ENCODE measurements at places on chromosomes 6 and 20.

DNA sequence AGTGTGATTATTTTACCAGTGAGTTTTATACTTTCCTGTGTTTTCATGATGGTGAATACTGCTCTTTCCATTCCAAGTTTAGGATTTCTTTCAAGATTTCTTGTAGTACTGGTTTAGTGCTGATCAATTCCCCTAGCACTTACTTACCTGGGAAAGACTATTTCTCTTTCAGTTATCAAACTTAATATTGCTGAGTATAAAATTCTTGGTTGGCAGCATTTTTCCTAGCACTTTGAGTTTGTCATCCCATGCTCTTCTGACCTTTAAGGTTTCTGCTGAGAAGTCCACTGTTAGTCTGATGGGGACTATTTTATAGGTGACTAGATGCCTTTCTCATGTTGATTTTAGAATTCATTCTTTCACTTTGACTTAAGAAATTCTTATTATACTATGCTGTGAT, 842.8 kb upstream of the CITED2 start:
- DNase-seq, result no peak

- no peak for DNase-seq
Measured at GRCh38 chr6:35038076-35038475, 103.1 kb downstream of the TCP11 start.

GRCh38 chr6:146741609-146742008, 142.8 kb downstream of the ADGB start:
- DNase-seq, result no peak

DNA sequence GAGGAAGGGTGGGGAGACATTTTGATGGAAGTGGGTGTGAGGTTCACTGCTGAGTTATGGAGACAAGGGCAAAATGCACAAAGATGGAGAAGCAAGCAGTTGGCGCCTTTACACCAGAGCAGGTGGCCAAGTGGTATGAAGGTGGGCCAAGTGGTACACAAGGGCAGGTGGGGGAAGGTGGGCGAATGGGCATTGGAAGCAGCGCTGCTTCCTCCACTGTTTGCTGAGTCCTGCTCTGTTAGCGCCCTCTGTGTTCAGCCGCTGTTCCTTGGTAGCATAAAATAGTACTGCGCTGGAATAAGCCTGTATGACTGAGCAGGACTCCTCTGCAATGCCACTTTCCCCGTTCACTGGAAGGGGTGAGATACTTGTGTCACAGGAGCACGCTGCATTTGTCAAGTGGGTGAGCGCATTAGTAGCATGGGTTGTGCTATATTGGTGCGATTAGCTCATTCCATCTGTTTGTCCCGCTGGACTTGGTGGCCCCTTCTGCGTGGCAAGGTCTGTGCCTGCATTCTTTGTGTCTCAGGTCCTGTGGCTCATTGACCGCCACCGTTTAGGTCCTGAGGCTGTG, 116.4 kb downstream of the TOX2 start:
- DNase-seq, result no peak

DNA sequence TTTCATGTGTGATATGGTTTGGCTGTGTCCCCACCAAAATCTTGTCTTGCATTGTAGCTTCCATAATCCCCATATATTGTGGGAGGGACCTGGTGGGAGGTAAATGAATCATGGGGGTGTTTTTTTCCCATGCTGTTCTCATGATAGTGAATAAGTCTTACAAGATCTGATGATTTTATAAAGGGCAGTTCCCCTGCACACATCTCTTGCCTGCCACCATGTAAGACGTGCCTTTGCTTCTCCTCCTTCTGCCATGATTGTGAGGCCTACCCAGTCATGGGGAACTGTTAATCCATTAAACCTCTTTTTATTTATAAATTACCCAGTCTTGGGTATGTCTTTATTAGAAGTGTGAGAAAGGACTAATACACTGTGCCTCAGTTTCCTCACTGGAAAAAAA, 4.2 kb upstream of the IL22RA2 start:
- no peak for DNase-seq

DNA sequence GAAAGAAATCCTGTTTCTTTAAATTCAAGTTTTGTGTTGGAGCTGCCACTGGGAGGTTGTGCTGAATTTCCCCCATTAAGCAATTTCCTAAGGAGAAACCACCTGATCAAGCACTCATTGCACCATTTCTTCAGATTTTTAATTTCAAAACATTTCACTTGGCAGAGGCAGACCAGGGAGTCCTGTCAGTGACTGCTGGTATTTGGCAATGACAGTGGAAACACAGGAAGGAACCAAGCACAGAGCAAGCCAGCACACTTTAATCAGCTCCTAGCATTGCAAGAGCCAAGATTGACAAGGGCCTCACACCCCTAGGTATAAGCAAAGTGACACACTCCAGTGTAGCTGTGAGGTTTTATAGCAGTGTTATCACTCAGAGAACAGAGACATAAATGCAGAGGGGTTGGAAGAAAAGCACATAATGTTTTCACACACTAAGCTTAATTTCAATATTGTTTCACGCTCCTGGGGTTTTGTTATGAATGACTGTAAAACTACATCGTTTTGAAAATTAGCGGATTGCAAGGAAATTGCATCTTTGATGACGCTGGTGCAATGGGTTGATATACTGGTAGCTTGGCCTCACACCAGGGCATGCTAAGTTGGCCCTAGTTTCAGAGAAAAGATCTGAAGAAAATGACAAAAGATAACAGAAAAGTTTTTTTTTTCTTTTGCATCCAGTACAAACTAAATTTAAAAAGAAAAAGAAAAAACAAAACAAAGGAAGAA, 768.4 kb downstream of the TFAP2A start:
- DNase-seq, result no peak

- no peak for DNase-seq
Measured at GRCh38 chr6:88539295-88539764, 373.2 kb upstream of the CNR1 start.

DNA sequence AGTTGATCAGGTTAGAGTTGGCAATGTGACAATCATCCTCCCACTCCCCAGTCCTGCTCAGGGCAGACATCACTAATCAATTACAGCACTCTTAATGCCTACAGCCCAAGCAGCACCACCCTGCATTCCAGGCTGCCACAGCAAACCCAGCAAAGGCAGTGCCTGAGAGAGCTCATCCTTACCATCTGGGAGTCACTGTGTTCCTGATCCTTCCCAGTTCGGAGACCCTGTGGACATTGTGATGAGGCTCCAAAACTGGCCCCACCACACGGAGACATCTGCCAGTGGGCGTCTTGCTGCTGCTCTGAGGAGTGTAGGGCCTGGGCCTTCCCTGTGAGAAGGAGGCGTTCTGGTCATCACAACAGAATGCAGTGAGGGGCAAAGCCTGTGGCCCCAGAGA, 216.5 kb upstream of the CST7 start:
- DNase-seq, result no peak

- no peak for DNase-seq
Measured at GRCh38 chr6:23696992-23697391, 429.0 kb upstream of the NRSN1 start.

DNA sequence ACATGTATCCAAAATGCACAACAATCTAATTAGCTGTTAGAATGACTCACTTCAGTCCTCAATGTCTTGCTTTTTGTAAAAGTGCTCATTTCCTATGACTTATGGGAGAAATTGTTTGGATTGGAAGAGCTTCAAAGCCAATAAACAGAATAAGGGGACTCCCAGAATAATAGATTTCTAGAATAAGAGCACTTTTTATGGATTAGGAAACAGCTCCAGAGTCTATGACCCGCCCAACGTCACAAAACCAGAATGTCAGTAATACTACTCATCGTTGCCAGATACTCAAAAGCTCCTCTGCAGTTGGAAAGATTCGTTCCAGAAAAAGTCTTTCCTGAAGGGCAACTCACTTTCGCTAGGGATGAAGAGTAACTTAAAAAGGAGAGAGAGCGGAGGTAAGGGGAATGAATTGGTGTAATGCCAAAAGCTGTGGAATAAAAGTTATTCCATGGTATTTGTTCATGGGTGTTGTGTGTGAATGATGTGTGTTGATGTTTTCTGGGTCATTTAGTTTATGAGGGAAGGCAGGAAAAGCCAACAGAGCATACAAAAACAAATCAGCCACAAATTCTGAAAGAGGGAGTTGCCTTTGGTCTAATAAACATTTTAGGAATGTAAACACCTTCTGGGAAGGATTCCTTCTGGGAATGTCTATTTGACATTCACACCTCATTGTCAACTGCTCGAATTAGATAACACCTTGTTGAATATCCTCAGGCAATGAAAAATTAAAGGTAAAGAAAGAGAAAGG, 64.6 kb downstream of the SYNE1 start:
- no peak for DNase-seq

GRCh38 chr6:125489579-125490285, 188.0 kb upstream of the HDDC2 start:
- no peak for DNase-seq

DNA sequence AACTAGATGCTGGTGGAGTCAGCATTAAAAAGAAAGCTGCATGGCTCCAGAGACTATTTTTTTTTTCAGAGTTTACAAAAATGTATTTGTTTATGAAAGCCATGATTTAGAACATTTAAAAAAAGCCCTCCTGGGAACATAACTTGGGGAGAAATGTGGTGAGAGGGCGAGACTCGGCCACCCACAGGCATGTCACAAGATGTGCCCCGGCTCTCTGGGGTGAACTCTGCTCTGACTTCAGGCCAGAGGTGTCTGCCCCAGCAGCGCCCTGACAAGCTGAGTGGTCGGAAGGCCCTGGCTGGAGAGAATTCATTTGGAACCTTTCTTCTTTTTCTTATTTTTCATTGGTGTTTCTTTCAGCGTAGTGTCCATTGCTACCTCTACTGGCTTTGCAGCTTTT, 21.7 kb upstream of the RFPL4B start:
- no peak for DNase-seq

DNA sequence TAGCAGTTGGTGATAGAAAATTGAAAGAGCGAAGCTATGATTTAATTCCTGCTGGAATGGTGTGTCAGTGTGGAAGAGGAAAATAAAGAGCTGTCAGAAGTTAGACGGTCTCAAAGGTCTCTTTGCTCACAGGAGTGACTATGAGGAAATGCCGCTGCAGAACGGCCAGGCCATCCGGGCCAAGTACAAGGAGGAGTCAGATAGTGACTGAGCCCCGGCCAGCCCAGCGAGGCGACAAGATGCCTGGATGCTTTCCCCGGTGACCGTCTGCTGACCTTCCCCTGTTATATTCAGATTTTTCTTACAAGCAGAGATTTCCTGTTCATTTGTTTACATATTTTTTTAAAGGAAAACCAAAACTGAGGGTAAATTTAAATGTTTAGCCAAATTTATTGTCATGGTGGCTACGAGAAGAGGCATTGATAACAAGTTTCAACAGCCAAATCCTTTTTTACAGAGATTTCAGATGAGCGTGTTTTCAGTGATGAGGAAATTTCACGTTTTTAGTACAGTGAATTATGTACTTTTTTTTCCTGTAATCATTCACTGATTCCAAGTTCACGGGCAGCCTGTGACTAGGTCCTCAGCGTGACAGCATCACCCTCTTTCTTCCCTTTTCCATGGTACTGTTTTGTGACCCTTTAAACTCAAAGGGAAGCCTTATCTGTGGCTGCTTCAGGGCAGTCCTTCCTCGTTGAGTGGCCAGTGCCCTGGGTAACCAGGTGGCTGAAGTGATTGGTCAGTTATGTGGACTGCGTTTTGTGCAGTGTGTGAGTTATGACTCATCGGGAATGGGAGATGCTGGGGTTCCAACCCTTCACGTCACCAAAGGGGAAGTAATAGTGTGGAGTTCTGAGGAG, 12.6 kb downstream of the DYNLT1 start:
- no peak for DNase-seq

- no peak for DNase-seq
Measured at GRCh38 chr6:143087856-143088255, 27.2 kb downstream of the AIG1 start.

- DNase-seq, result no peak
Measured at GRCh38 chr20:48832405-48832730, 4.6 kb upstream of the PREX1 start.

- DNase-seq, result no peak
Measured at GRCh38 chr6:100512203-100512862, 47.6 kb upstream of the SIM1 start.

DNA sequence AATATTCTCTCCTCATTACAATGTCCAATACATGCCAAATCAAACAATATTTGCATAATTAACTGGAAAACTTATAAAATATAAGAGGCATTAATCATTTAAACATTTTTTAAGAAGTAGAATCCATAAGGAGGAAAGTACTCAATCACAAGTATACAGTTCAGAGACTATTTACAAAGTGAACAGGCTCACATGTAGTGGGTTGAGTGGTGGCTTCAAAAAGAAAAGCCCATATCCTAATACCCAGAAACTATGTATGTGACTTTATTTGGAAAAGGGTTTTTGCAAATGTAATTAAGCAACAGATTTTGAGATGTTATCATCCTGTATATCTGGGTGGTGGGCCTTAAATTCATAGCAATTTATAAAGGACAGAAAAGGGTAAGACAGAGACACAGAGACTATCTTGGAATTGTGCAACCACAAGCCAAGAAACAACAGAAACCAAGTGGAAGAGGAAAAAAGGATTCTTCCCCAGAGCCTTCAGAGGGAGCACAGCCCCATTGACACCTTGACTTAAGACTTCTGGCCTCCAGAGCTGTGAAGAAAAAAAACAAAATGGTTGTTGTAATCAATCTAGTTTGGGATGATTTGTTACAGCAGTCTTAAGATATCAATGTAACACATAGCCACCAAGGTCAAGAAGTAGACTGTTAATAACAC, 32.7 kb upstream of the CRISP1 start:
- DNase-seq, result no peak

GRCh38 chr6:3617681-3618311, 133.7 kb downstream of the PXDC1 start:
- no peak for DNase-seq

- DNase-seq, result no peak
Measured at GRCh38 chr6:168999392-168999791, 254.3 kb downstream of the THBS2 start.

DNA sequence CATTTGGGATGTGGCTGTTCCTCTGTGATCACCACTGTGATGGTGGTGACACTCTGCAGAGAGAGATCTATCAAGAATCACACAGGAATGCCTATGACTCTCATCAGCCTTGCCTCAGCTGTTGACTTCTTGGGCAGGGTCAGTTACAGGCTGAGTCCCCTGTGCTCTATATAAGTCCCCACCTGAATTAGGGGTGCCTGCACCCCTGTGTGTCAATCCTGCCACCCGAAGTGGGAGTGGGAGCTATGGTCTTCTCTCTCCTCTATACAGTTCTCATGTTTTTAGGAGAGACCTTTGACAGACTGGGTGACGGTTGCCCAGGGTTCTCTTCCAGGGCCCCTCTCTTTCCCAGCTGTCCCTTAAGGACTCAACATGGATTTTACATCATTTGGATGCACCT, 173.8 kb downstream of the ZDHHC14 start:
- DNase-seq, result no peak

DNA sequence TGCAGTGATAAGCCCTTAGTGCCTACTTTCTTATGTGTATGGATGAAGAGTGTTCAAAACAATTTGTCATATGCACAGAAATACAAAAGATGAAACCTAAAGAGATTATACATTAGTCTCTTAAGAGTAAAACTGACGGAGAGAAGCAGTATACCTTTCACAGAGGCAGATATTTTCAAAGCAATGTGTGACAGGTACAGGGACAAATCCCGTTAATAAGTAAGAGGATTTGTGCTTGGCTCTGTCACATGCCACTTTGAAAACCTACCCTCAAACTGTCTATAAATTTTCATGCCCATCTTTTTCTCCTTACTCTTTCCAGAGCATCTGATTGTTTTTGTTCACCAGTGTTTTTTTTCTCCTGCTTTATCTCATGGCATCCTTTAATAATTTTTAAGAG, 741.3 kb upstream of the MMS22L start:
- DNase-seq, result no peak

- peak; percentile 61 for DNase-seq
Measured at GRCh38 chr6:98880486-98880885, 46.1 kb downstream of the POU3F2 start.
